HL-60 (cell line): ENCODE measurements at places on chromosomes 2 and 18.
A peak's percentile ranks its signal among the peaks of the same experiment; 100 is the strongest.

GRCh38 chr2:120625865-120626560 is 109.7 kb upstream of the GLI2 start:
- DNase-seq = no peak

DNA sequence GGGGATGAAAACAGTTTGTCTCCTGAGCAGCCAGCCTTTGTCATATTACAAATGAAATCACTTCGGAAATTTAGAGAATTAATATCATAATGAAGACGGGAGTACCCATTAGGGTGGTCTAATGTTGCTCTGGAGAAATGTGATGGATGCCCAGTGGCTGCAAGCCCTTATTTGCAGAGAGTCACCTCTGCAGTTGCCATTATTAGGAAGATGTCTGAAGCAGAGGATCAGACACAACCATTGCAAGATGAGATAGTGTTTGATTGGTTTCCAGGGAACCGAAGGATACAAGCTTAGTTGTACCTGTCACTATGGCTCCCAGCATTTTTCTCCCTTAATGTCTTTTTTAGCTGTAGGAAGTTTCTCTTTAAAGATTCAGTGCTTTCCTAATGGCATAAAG is 272.4 kb downstream of the FIGN start:
- DNase-seq = no peak

- no peak for DNase-seq
Measured at GRCh38 chr2:196336715-196337114, 165.3 kb upstream of the STK17B start.

GRCh38 chr2:219596954-219597551 is 604 bp upstream of the STK11IP start:
- peak; percentile 15 for DNase-seq

- DNase-seq = no peak
Measured at GRCh38 chr2:111227716-111228141, 107.0 kb downstream of the BCL2L11 start.

DNA sequence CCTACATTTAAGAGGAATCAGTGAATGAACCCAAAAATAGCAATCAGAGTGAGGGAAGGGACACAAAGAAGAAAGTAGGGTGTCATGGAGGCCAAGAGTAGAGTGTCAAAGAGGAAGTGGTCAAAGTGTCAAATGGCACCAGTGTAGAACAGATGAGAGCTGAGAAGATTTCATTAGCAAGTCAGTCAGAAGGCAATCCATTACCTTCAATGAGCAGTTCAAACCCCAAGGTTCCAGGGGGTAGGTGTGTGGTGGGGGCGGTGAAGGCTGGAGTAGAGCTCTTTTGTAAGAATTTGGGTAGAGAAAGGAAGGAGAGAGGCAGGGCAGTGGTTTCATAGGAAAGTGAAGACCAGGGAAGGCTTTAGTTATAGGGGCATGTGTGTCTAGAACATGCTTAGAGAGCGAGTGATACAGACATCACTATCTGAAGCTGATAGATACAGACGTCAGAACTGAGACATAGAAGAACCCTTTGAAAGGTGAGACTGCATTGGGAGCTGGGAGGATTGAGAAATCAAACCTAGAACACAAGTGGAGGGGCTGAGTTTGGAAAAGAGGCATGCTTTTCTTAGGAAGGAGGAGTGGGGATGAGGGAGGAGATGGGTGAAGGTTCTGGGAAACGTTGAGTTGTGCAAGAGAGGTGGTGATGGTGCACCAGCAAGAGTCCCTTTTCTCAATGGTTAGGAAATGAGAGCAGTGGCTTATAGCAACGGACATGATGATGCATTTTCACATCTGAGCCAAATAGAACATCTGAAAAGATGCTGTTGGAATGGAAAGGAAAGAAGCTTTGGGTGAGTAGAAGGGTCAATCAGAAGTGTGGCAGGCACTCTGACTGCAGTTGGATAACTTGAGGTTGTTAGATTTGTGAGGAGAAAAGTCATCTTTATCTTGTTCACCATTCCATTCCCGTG is 48.9 kb upstream of the IL1RL1 start:
- DNase-seq = no peak

GRCh38 chr2:64937687-64938491 is 51.3 kb upstream of the SLC1A4 start:
- DNase-seq = no peak

GRCh38 chr2:123993728-123994323 is 31.3 kb upstream of the CNTNAP5 start:
- no peak for DNase-seq

GRCh38 chr2:205170399-205170798 is 511.9 kb upstream of the NRP2 start:
- DNase-seq = no peak

DNA sequence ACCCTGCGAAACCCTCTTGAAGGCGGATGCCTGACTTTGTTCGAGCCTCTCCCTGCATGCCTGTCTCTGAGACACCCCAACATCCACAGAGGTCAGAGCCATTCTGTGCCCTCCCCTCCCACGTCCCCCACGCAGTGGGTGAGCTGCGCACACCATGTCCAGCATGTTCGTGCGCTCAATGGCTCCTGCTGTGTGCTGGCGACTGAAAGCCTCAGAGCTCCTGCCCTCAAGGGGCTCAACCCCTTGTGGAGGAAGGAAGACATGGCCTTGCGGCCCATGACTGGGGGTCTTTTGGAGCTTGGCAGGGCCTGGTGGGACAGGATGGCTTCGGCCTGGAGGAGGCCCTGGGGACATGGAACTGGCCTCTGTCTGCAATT is 45.7 kb downstream of the ANKMY1 start:
- no peak for DNase-seq

DNA sequence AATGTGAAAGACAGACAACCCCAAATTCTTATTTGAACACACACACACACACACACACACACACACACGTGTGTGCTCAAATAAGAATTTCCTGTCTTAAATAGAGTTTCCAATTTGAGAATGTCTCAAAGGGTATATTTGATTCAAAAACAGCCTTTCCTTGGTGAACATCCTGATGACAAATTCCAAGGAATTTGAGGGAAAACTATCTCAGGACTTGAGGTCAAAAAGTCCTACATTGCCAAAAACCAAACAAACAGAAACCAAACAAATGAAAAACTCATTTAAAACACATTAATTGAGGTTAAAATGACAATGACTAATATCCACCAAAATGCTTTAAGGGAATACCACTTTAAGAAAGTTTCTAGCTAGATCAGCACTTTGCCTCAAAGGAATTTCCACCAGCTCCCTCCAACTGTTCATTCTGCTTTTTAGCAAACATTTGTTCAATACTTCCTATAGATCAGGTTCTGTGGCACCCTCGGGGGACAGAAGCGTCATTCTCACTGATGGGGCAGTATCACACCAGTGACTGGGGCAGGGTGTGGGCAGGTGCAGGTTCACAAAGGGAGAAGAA is 232.1 kb upstream of the TRIB2 start:
- DNase-seq = no peak

DNA sequence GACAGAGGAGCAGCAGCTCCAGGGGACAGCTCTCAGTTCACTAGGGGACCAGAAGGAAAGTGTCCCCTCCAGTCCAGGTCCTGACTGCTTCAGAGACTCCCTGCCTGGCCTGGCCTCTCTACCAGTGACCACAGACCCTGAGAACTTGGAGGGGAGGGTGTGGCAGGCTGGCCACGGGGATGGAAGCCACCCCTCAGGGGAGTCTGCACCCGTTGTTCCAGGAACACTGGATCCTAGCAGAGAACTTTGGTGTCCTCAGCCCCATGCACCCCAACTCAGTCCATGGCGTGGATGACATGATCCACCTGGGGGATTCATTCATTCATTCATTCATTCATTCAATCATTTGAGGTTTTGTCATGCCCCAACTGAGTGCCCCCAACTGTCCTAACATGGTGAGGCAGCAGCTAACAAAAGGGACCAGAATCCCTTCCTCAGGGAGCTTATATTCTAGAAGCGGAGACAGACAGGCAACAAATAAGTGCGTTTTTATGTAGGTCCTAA is 31.9 kb downstream of the MYO7B start:
- DNase-seq = no peak

GRCh38 chr2:66445925-66446871 is 11.3 kb downstream of the MEIS1 start:
- no peak for DNase-seq

- DNase-seq = no peak
Measured at GRCh38 chr2:10305715-10306114, 3.0 kb downstream of the HPCAL1 start.

GRCh38 chr2:201404699-201405280 is 46.5 kb downstream of the TRAK2 start:
- DNase-seq = no peak
